ENCODE measurements at places on chromosomes 1 and 21.

DNA sequence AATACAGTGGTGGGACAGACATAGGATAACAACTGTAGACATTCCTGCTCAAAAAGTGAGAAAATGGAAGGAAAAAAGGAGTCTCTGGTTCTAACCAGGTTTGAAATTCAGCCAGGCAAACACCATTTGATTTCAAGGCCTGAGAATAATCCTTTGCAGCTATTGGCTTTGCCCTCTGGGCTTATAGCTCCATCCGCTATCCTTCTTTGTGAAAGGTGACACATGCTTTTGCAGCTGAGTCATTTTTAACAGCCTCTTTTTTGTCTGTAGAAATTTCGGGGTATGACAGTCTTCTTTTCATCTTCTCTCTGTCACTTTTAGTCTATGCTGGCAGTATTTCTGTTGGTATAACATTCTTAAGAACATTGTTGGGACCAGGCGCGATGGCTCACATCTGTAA lies 16.2 kb downstream of the SDHC start:
- no peak for DNase-seq

DNA sequence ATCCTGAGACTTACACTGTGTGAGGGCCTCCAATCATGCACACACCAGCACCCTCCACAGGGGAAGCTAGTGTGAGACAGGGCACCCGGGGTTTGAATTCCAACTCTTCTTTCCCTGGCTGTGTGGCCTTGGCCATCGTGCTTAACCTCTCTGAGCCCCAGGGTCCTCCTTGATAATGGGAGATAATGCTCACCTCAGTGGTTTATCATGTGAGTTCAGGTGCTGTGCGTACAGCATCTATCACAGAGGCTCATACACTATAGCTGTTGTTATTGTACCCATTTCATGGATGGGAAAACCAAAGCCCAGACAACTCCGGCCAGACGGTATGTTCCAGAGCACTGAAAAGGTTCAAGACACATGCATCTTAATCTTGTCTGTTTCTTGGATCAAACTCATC lies 16.0 kb upstream of the UBXN10 start:
- no peak for DNase-seq

DNA sequence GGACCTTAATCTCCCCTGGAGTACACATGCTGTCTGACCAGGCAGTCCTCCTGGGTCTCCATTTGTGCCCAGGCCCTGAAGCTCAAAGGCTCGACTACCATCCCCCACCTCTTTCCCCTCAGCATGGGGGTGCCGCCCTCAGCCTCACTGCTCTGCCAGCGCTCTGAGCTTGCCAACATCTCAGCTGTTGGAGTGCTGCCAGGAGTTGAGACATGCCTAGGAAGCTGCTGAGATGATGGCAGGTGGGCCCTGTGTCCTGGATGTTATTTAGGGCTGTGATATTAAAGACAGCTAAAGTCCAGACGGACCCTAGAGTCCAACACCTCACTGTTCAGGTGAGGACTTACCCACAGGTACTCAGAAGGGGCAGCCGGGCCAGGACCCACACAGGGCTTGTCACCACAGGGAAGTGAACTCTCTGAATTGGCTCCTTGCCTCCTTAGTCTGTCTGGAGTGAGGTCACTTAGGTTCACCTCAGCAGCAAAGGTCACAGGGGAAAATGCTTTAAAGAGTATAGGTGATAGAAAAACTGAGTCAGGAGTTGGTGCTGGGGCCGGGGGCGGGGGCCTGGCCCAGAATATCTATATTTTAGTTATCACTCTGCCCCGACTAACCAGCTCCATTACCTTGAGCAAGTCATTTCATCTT lies 19.7 kb upstream of the KCNC4 start:
- DNase-seq, result no peak

DNA sequence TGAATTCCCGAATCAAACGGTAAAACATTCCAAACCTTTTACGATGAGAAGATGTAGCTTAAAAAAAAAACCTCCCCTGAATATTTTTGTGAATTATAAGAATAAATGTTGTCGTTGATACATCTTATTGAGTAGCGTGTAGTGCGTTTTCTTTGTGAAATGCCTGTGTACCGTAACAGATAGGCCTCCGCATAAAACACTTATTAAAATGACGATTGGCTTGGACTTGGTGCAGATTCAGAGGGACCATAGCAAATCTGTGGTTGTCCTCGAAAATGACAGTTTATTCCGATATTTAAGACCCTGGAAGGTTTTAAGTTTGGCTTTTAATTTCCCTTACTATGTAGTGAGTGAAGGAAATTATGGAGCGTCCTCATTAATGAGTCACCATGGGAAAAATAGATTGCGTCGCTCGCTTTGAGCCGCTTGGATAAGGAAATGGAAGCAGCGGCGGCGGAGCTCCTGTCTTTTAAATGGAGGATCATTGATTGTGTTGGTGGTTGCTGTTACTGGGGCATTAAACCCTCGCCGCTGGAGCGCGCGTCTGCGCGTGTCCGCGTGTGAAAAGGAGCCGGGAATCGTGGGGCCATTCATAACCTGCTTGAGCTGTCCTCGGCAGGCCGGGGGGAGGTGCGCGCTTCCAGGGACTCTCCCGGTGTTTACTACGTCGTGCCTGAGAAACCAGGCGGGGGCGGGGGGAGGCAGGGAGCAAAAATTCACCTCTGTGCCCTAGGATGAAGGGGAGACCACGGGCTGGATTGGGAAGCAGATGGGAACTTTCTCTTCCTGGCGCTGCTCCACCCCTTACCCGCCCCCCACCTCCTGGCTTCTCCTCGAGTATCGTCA lies 1.6 kb downstream of the SPEN start:
- peak; percentile 61 for DNase-seq

- DNase-seq, result no peak
Observed at GRCh38 chr21:46543306-46543705, 61.6 kb downstream of the S100B start.

- no peak for DNase-seq
Observed at GRCh38 chr1:13947658-13948057, 247.7 kb downstream of the PRDM2 start.

GRCh38 chr1:58981392-58981791 lies 197.5 kb upstream of the JUN start:
- no peak for DNase-seq

DNA sequence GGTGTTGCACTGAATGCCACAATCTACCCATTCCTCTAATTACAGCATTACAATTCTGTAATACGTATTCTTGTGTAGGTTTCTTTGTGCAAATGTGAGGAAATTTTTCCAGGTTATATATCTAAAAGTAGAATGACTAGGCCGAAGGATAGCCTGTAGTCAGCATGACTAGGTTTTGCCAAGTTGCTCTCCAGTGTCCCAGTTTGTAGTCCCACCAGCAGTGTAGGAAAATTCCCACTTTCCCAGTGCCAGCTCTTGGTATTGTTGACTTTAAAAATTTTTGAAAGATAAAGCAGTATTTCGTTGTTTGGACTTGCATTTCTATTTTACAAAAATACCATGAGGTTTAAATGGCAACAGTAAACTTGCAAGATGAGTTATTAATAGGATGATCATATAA lies 3.0 kb downstream of the PARK7 start:
- no peak for DNase-seq

DNA sequence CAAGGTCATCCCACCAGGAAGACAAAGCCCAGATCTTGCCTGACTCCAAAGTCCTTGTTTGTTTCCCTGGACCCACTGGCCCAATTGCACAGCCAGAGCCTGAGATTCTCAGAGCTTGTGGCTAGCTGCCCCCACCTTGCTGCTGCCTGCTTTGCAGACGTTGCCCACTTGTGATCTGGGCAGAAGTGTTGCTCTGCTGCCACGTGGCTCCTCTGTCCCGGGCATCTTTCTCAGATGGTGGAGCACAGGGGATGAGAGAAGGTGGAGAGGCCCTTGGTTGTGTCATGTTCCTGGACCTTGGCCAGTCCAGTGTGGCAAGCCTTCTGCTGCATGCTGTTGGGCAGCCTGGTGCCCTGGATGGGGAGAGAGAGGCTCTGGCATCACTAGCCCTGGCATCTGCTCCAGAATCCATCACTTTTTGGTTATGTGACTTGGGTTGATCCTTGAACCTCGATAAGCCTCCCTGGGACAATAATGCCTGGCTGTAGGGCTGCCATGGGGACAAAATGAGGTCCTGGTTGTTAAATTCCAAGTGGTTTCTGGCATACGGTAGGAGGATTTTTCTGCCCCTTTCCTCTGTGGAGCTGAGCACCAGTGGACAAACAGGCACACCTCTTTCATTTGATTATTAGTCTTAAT lies 1.5 kb upstream of the NR0B2 start:
- DNase-seq, result no peak

GRCh38 chr1:211933946-211934714 lies 101.2 kb downstream of the INTS7 start:
- DNase-seq, result no peak

DNA sequence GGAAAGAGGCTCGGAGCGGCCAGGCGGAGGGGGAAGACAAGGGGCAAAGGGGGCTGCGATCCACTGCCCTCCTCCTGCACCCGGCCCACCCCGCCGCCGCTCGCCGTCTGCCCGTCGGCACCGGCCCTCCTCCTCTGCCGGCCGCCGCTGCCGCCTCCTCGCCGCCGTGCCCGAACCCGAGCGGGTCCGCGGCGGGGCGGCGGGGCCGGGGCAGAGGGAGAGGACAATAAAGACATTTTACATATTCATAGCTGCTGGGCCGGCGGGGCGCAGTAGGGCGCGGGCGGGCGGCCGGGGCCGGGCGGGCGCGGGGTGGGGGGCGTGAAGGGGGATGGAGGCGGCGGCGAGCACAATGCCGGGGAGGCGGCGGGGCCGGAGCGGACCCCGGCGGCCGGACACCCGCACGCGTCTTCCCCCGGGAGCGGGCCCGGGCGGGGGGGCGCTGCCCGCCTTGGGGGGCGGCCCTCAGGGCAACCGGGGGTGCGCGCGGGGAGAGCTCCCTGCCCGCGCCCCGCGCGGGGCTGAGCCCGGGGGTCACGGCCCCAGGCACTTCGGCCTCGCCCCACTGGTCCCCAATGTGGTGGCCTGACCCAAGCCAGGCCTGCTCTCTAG lies 546 bp downstream of the POU2F1 start:
- no peak for DNase-seq

DNA sequence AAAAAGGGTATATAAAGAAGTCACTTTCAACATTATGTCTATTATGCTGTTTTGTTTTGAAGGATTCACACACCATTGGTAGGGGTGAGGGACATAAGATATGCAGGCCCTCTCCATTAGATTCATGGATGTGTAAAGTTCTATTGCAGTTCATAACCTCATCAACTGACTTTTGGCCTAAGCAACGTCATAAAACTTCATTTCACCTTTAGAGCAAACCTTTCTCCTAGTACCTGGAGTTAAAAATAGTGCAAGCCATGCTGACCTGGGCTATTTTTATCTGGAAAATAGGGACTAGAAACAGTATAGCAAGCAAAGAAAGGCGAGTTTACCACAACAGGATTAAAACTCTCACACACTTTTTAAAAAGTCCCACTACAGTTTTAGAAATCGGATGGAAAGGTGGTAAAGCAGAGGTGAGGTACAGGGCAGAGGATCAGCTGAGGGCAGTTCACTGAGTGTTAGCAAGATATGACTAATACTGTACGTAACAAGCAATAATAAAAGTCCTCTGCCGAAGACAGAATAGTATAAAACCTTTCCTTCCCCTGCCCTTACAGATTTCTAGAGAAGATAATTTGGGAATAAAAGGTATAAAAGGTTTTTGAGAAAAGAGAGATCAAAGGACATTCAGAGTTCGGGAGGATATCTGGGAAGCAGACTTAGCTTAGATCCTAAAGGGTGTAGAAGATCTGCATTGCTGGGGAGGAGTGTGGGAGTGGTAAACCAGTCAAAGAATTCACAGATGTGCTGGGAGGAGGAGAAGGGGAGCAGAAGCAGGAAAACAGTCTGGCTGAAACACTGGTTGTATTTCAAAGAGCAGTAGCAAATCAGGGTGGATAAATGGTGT lies 14.3 kb downstream of the EGLN1 start:
- no peak for DNase-seq
